Fibroblast of the aortic adventitia (primary cell): ENCODE measurements at places on chromosomes 16 and 17.

DNA sequence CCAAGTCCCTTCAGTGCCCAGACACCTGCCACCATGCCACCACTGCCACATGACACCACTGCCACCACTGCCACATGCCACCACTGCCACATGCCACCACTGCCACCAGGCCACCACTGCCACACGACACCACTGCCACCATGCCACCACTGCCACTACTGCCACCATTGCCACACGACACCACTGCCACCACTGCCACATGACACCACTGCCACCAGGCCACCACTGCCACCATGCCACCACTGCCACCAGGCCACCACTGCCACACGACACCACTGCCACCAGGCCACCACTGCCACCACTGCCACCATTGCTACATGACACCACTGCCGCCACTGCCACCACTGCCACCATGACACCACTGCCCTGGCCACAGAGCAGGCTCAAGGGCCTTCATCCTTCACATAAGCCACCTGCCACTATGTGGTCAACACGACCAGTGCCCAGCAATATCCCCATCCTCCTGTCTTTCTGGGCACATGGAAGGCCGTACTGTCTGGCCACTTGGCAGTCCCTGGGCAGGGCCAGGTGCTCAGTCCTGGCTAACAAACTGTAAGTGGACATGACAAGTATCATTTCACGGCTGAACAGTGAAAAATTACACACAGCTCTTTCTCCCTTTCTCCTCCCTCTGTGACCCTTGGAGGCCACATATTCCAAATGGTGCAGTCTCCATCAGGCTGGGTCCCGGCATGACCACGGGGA is 33.1 kb downstream of the ABR start:
- no peak for DNase-seq

GRCh38 chr16:89003831-89004208 is 26.8 kb upstream of the CBFA2T3 start:
- DNase-seq, result no peak

DNA sequence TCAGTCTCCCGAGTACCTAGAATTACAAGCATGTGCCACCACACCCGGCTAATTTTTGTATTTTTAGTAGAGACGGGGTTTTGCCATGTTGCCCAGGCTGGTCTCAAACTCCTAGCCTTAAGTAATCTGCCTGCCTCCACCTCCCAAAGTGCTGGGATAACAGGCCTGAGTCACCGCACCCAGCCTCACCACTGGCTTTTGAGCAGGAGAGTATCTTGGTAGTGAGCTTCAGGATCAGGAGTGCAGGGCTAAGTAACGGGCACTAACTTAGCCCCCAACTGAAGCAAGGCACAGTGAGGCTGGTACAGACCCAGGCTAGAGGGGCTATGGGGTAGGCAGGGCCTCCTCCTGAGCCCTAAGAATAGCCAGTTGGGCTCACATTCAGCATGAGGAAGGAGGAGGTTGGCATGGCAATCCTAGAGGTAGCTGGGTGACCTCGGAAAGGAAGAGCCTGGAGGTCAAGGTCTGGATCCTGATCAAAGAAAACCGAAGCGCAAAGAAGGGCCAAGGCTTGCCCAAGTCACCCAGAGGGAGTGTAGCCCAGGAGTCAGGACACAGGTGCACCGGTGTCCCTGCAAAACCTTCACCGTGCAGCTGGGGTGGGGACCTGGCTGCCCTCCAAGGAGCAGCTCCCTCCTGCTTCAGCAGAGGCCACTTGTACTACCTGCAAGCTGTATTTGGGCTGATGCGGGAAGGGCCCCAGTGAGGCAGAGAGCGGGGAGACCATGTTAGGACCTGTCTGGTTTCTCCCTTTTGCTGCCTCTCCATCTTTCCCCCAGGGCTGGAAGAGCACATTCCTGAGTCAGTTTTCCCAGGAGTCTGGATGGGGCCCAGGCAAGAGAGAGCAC is 1.3 kb upstream of the ADGRG5 start:
- DNase-seq, result no peak

DNA sequence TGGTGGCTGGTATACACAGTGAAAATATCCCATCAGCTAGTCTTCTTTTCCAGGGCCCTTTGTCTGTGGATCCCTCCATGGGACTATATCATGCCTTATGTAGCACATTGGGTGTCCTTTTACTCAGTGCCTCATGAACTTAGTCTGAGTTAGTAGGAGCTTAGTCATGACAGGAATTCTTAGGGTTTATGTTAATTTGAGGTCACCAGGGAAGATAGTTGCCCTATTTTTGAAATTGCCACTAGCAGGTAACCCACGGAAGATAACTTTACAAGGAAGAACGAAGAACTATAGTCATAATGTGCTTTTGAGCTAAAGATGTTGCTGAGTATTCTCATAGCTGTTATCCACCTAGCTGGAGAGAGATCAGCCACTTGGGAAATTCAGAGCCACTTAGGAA is 14.8 kb upstream of the PLK1 start:
- DNase-seq, result no peak

DNA sequence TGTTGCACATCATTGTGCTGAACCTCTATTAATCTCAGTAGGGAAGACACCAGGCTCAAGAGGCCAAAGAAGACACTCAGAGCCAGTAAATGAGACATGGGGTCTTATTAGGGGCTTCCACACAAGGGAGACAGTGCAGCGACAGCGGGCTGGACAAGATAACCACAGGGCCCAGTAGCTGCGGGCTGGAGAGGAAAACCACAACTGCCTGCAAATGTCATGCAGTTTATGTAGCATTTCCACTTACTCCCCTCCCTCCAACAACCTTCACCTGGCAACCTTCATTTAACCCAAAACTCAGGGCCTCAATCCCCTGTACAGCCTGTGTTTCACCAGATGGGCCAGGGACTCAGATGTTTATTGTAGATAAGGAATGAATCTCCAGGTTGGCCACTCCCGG is 185.6 kb downstream of the UTP18 start:
- DNase-seq, result no peak

GRCh38 chr16:58026139-58026704 is 668 bp downstream of the MMP15 start:
- peak; percentile 41 for DNase-seq

DNA sequence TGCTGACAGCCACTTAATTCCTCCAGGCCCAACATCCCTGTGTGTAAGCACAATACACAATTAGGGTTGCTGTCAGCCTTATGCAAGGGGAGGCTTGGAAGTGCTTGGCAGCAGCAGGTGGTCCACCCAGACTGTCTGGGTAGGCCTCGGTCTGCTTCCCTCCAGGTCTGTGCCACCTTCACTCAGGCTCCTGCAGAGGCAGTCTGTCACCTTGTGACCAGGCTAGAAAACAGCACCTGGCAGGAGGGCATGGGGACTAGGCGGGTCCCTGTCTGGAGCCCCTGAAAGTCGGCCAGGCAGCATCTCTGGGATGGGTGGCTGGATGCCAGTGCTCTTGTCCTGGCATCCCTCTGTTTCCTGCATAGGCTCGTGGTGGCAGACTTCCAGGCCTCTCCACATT is 578.1 kb downstream of the KCNJ18 start:
- no peak for DNase-seq

DNA sequence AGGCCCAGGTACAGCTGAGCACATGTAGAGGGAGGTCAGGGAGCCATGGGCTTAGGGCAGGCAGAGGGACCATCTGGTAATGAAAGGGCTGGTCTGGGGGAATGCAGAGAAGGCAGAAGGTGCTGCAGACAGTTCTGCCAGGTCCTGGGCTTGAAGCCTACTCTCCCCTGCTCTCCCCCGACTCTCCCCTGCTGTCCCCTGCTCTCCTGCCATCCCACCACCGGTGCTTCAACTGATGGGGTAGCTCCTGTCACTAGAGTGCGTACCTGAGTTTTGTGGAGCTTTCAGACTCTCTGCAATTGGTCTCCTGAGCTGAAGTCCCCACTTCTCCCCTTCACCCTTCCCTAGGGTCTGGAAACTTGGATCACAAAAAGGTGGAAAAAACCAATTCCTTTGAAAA is 37.3 kb upstream of the PHOSPHO1 start:
- DNase-seq, result no peak

GRCh38 chr17:37818689-37819088 is 73.8 kb upstream of the HNF1B start:
- no peak for DNase-seq

DNA sequence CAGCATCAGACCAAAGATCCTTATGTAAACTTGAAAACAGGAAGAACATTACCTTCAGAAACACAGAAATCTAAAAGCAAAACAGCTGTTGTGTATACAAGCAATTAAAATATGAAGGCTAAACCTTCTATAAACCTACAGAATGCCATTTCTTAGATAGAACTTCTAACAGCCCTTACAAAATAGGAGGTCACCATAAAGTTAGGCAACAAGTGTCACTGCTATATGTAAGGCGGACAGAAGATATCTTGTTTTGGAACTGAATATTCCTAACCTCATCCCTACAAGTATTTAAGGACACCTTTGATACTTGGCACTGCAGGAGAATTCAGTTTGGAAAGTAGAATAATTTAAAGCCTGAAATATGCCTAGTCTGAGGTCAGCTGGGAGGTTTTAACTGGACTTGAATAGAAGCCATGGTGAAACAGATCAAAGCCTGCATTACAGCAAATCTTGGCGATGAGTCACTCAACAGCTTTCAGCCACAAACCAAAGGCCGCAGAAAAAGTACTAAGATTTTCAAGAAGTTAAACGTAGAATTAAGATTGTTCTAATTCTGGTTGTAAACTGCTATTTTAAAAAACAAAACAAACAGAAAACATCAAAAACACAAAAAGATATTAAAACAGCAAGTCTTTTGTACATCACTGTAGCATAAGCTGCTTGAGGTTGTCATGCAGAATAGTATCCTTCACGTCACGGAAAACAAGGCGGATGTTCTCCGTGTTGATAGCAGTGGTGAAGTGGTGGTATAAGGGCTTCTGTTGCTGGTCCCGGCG is 42.7 kb downstream of the GNA13 start:
- DNase-seq, result peak; percentile 89

DNA sequence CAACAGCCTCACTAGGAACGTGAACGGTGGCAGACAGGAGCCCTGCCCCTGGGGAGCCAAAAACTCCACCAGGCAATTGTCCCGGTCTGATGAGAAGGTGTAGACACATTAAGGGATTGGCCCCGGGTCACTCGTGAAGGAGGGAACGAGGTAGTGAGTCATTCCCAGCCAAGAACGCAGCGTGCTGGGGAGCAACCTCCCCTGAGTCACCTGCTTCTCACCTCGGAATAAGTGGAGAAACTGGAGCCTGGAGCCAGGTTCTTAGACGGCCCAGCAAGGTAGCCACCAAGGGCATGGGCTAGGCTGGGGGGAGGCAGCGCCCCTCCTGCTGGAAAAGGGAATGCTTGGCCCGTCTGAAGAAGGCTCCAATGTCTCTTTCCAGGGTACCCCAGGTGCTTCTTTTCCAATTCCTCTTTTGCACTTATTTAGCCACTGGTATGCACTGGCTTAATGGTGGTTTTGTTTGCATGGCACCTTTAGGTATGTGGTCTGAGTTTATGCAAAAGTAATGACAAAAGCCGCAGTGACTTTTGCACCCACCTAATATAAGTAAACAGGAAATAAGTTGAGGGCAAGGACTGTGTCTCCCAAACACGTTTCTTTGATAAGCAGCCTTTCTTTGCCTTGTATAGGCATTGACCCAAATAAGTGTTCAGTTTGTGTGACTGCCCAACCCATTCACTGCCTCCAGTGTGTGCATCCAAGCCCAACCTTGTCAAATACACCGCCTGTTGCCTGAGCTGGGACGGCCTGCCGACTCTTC is 1.8 kb upstream of the HELZ start:
- DNase-seq, result no peak

GRCh38 chr16:56681939-56682702 is at the start of gene MT1X:
TSS of gene MT1X (plus strand) at chr16:56682470. CDS start at chr16:56682541, 71 bp downstream.
- DNase-seq, result peak; percentile 89

GRCh38 chr17:3592216-3592860 is 16.9 kb downstream of the TRPV1 start:
- no peak for DNase-seq

DNA sequence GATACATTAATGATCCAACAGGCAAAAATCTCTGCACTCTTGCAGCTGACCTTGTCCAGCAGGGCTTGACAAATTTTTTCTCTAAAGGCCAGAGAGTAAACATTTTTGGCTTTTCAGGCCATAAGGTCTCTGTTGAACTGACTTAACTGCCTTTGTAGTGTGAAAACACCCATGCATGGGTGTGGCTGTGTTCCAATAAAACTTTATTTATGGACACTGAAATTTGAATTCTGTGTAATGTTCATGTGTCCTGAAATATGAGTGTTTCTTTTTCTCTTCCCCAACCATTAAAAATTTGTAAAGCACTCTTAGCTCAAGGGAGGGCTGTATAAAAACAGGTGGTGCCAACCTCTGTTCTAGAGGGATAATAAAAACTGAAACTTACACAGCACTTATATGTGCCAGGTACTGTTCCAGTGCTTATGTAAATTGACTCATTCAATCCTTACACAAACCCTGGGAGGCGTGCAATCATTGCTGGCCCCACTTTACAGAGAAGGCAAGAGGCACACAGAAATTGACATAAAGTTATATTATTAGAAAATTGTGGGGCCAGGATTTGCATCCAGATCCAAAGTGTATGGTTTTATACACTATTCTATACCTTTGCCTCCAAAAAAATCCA is 18.8 kb upstream of the ZNF423 start:
- DNase-seq, result no peak

DNA sequence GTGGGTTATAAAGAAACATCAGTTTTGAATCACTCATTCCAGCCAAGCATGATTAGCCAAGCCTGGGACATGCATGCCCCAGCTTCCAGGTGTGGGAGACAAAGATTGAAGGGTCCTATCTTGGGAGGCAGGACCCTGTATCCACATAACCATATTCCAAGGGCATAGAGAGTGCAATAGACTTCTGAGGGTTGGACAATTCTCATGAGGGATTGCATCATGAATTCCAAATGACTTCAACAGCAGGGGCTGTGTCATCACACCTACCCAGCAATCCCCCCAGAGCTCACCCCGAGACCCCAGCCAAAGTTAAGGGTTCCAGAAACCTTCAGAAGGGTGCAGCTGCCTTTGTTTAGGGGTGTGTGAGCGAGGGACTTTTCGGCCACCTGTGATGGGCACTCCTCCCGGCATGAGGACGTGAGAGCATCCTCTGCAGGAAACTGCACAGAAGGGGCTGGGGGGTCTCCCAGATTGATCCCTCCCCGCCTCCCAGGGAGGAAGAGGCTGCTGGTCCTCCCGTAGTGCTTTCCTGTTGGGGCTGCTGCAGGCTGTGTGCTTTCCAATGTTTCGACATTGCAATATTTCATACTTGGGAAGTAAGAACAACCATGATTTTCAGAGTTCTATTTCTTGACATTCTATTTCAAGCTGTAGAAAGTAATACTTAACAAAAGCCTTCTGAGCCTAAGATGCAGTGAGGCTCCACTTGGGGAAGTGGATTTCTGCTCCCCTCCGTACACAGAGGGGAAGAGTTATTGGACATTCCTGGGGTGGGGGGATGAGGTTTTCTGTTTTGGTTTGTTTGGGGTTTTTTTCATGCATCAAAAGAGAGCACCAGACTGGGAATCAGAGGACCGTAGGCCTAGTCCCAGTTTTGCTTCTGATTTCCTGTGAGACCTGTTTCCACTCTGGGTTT is 13.3 kb upstream of the PITPNM3 start:
- DNase-seq, result no peak
